ENCODE measurements at places on chromosomes 6 and 20.
A peak's percentile ranks its signal among the peaks of the same experiment; 100 is the strongest.

GRCh38 chr6:53363341-53364079 lies 14.8 kb upstream of the ELOVL5 start:
- DNase-seq = no peak

DNA sequence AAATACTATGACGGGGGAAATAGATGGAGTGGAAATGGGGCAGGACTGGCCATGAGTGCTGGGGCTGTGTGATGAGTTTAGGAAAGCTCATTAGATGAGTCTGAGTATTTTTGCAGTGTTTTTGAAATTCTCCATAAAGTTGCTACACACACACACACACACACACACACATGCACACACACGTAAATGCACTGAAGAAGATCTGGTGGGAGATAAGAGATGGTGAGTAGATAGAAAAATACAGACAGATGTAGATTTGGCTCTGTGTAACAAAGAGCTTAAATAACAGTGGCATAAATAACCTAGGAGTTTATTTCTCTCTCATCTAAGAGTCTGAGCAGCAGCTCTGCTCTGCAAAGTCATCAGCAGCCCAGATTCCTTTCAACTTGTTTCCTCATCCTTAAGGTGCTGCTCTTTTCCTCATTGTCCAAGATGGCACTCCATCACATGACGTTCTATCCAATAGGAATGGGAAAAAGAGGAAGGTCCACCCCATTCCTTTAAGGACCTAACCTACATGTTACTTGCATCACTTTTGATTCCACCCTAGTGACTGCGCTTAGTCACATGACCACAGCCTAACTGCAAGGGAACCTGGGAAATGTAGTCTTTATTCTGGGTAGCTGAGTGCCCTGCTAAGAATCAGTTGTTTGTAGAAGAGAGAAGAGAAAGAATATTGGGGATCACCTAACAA lies 76.4 kb downstream of the EYA2 start:
- DNase-seq = peak; percentile 94

- no peak for DNase-seq
Measured at GRCh38 chr6:142304241-142304640, 2.4 kb downstream of the ADGRG6 start.

DNA sequence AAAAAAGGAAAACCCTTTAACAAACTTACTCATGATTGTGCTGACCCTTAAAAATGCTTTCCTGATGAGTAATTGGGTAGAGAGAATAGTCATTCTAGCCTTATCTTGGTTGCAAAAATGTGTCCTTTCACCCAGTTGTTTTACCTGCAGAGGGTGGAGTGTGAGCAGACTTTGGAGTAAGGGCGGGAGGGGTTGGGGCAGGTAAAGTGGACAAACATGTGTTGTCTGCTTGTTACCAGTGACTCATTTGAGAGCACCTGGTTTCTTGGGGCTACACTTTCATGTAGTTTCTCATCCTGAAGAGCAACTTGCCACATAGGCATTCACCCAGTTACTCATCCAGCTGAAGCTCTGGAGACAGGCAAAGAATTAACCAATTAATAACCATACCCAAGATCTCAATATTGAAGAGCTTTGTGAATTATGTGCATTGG lies 121.1 kb downstream of the TNFRSF21 start:
- DNase-seq = peak; percentile 66

DNA sequence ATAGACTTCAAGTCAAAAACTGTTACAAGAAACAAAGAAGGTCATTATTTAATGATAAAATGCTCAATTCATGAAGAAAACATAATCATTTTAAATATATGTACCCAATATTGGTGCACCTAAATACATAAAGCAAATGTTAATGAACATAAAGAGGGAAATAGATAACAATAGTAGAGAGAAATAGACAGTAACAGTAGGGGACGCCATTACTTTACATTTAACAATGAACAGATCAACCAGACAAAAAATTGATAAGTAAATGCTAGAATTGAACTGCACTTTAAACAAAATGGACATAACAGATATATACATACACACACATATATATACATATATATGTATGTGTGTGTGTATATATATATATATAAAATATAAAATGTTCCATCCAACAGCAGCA lies 37.4 kb downstream of the IL22RA2 start:
- DNase-seq = no peak

DNA sequence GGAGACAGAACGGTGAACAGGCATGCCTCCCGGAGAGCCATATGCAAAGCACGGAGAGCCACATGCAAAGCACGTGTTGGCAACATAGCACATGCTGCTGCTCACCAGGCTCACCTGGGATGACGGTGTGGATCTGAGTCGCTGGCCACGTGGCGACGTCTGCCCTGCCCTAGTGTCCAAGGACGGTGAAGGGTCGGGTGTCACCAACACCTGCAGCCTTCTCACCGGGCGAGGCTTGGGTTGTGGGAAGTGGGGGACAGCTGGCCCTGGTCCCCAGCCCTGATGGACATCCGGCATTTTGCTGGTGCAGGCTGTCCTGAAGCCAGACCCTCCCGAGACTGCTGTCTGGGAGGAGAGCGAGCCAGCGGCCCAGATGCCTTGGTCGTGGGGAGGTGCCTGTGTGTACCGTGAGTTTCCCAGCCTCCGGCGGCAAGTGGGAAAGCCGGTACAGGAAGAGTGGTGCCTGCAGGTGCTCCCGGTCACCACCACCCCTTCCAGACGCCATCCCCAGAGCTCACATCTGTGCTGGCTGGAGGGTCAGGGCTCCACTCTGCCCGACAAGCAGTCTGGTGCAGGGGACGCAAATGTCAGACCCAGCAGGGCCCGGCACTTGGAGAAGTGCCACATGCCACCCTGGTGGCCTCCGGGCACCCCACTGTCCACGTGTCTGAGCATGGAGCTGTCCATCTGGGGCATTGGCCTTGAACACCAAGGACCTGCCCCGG lies 5.9 kb upstream of the ADRM1 start:
- DNase-seq = no peak

GRCh38 chr6:24387818-24388217 lies 14.9 kb upstream of the MRS2 start:
- no peak for DNase-seq

GRCh38 chr6:110512991-110513390 lies 36.6 kb upstream of the SLC22A16 start:
- DNase-seq = no peak

DNA sequence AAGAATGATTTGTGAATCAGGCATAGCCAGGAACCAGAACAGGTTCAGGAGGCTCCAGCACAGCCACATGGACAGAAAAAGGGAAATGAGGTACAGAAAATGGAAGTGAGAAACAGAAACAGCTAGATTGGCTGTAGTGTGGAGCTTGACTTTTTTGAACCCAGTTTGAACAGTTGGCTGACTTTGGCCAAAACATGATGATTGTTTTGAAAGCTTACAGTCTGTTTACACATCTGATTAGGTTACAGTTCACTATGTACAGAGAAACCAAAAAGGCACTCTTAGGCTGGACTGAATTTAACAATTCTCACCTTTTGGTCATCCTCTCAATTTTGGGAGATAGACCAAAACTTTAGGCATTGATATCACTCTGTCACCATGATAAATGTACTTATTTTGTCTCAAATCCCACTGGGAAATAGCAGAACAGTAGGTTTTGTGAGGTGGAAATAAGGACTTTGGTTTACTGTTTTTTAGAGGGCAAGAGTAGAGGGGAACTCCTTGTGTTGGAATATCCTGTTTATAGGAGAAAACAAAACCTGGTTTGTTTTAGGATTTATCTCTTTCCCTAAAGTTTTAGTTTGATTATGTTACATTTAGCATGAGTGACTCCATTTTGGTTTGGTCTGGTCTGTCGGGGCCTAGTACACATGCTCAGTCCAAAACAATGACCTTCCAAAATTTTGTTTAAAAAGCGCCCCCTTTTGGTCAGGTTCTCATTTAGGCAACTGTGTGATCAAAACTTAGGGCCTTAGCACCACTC lies 123.1 kb downstream of the OLIG3 start:
- no peak for DNase-seq

DNA sequence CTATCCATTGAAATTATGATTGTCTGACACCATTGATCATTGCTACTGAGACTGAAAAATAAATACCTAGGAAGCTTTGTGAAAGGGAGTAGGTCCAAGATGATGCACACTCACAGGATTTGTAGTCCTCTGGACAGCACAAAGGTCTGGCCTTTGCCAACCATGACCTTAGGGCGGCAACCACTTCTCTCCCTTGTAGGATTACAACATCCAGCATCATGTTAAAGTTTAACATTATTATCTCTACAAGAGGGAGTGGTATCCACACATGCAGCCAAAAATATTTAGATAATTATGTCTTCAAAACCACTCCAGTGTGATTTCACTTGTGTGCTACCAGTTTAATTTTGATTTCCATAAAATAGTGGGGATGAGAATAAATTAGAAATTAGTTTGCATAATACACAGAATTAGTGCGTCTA lies 51.1 kb upstream of the NHSL1 start:
- DNase-seq = peak; percentile 12

Data from Caki2 (cell line).